Transverse colon (tissue), 4 donors: ENCODE measurements at places on chromosomes 2 and 18. TPM values are rescaled to one million over a fixed set of nuclear protein-coding genes. Genes with fewer than 3 reads are reported as not detected.

GREB1L gene
- 1.5 TPM for total RNA-seq

ALLC gene
- total RNA-seq = not detected

LRRTM4 gene
- total RNA-seq = 0.32 TPM

SANBR gene
- 5.4 TPM for total RNA-seq

TACR1 gene
- 0.14 TPM for total RNA-seq

LRRC30 gene
- not detected for total RNA-seq

FAP gene
- 1.4 TPM for total RNA-seq

EIF2AK3 gene
- total RNA-seq = 39.4 TPM

ATP6V1B1 gene
- not detected for total RNA-seq

IL36RN gene
- total RNA-seq = not detected

TUBA4B gene
- not detected for total RNA-seq

LIMS4 gene
- not detected for total RNA-seq

TRIM43 gene
- not detected for total RNA-seq

ANKRD29 gene
- total RNA-seq = 2.2 TPM

COBLL1 gene
- 34.5 TPM for total RNA-seq

SIX3 gene
- total RNA-seq = not detected

CTLA4 gene
- not detected for total RNA-seq

THADA gene
- 31.3 TPM for total RNA-seq

TBC1D8 gene
- 85.7 TPM for total RNA-seq

COL3A1 gene
- total RNA-seq = 424 TPM
